ENCODE measurements at places on chromosomes 3 and 15.

DNA sequence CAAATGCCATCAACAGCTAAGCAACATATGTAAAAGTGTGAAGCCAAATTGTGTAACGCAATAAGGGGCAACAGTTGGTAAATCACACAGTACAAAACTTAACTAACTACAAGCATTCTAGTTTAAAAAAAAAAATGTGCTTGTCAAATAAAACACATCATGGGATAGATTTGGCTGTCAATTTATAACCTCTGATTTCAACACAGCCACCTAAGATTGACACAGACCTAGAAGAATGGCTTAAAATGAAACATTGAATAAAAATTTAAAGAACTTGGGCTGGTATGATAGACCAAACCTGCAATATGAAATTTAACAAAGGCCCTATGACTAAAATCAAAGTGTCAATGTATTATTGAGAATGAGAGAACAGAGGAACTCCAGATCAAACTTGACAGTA is 148.4 kb downstream of the NR1I2 start:
- DNase-seq: no peak

DNA sequence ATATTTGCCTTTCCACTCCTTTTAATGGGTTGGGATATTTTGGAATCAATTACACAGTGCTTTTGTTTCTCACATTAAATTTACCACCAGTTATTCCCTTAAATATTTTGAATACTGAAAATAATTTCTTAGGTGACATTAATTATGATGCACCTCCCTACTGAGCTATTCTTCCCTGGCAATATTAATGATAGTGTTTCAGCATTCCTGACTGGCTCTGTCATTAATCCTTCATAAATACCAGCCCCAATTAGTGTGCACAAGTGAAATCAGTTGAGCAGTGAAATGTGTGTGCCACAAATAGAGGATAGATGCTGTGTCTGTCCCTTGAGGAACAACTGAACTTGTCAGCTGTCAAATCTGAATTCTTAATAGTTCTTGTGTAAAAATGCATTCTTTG is 304.0 kb downstream of the CACNA2D3 start:
- DNase-seq: no peak

- DNase-seq: no peak
These were observed 252.1 kb downstream of the CPNE4 start for GRCh38 chr3:131782751-131783150.

GRCh38 chr3:53030619-53031449 is 15.0 kb downstream of the SFMBT1 start:
- peak; percentile 63 for DNase-seq

DNA sequence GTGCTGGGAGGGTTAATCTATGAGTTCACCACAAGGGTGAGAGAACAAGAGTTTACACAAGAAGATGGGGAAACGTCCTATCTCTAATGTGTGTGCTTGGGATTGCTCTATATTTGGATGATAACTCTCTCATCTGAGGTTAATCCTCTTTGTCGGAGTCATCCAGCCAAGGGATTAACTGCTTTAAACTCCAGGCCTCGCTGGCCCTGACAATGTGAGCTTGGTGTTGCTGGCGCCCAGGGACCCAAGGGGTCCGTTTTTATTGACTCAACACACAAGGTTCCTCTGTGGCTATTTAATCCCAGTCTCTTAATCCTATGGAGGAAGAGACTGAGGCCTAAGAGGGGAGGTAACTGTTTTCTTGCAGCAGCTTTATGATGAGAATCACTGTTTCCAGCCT is 14.2 kb downstream of the SV2B start:
- DNase-seq: no peak
